ENCODE measurements at places on chromosomes 11 and 22. TPM values are rescaled to one million over a fixed set of nuclear protein-coding genes. Genes with fewer than 3 reads are reported as not detected.

Gene PGR
- total RNA-seq, result 11.7 TPM

Gene KRTAP5-9
- not detected for total RNA-seq

Gene TIMP3
- 250 TPM for total RNA-seq

Gene MOGAT2
- not detected for total RNA-seq

Gene MPZL2
- total RNA-seq, result 13.4 TPM

Gene FIBIN
- total RNA-seq, result 10.5 TPM

Gene PRODH
- 13.3 TPM for total RNA-seq

Gene PTPRCAP
- 0.60 TPM for total RNA-seq
